Stimulated activated CD8-positive, alpha-beta memory T cell treated with anti-CD3 and anti-CD28 coated beads, Interleukin-2, amount 100 ng/mL, for 1 hour (primary cell): ENCODE measurements at places on chromosomes 5 and 9.

- no peak for DNase-seq
Measured at GRCh38 chr9:101626295-101626694, 31.5 kb upstream of the PPP3R2 start.

DNA sequence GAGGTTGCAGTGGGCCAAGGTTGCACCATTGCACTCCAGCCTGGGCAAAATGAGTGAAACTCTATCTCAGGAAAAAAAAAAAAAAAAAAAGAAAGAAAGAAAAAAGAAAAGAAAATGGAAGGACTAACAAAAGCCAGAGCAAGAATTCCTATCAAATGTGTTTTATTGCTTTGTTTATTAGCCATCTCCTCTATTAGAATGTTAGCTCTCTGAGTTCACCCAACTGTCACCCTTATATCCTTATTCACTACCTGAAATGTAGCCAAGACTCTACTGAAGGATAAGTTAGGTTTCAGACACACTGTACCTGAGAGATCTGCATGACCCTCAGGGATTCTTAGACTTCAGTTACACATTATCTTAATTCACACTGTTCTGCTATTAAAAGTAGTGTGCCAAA lies 177.9 kb downstream of the MAPKAP1 start:
- DNase-seq, result no peak

DNA sequence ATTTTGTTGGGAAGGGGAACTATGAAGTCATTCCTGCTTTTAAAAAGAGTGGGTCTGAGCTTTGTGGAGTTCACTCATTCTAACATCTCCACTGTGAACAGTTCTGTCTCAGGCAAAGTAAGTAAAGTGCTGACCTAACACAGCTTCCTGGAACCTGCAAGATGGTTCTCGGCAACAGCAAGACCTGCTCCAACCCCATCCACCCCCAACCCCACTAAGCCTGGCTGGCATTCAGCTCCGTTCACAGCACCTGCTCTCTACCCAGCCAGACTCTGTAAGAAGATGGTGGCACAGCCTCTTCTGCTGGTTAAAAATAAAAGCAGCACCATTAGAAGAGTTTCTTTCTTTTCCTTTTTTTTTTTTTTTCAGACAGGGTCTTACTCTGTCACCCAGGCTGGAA lies 42.0 kb downstream of the EPB41L4B start:
- no peak for DNase-seq

DNA sequence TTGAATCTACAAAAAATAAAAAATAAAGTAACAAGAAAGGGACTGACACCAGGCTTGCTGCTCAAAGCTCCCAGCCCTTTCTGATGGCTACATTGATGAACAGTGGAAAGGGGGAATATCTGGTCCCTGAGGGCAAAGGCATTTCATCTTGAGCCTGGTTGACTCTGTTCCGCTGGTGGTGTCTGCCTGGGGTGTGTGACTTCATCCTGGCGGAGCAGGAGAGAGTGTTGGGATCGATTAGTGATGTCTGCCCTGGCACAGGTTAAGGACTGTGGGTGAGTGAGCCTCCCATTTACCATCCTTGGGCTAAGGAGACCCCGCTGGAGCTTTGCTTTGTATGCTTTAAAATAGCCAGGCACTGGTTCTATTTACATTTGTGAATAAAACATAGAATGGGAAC lies 56.9 kb upstream of the ASS1 start:
- DNase-seq, result no peak

DNA sequence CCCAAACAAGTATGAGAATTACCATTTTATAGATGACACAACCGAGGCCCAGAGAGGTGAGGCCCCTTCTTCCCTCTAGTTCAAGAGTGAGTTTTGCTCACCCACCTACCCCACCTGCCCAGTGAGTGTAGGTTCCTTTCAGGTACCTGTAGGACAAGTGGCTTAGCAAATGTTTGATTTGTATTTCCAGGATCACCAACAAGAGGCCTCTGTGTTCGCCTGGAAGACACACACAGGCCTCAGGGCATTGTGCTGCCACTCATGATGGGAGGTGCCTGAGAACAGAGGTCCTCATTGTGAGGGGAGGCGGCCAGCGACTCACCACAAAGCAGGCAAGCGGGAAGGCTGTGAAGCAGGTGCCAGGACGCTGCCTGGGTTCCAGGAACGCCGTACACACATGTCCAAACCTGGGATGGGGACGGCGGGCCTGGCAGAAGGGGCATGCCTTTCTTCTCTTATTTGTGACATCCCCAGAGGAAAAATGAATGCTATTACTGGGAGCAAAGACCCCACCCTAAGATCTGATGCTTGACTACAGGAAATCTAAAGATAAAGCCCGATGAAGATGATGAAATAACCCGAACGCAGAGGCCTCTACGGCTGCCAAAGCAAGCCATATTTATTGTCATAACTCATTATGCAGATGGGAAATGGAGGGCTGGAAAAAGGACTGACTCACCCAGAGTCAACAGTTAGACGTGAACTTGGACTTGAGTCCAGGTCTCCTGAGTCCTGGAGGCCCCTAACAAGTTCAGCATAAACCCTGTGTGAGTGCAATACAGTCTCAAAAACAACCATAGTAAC lies 60.2 kb upstream of the SLC25A51 start:
- DNase-seq, result no peak

DNA sequence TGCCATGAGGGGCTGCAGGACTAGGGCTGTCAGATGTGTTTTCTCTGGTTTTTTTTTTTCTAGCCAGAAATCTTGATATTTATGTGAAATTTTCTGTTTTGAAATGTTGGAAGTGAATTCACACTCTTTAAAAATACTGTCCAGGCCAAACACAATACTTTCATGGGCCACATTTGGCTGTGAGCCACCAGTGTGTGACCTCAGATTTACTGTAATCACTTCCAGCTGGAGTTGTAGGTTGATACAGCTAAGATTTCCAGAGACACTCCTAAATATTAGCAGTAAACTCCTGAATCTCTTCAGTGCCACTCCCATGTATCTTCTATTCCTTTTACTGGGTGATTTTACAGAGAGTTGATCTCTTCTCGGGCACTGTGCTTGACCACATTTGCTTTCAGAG lies 92.2 kb upstream of the CKMT2 start:
- DNase-seq, result no peak

DNA sequence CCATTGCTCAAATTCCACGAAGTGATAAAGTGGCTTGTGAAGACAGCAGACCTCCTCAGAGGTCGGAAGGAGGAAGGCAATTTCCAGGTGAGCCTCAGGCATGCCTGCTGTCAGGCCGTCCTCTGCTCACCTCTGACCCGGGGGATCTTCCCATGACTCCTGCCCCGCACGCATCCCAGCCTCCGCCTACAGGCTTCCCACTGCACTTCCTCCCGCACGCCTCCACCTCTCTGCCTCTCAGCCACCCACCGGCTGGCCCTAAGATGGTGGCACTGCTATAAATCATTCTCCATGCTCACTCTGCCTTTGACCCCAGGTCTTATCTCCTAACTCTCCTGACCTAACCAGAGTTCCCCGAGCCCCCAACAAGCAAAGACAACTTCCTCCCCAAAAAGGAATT lies 49.4 kb upstream of the DNAH5 start:
- no peak for DNase-seq

DNA sequence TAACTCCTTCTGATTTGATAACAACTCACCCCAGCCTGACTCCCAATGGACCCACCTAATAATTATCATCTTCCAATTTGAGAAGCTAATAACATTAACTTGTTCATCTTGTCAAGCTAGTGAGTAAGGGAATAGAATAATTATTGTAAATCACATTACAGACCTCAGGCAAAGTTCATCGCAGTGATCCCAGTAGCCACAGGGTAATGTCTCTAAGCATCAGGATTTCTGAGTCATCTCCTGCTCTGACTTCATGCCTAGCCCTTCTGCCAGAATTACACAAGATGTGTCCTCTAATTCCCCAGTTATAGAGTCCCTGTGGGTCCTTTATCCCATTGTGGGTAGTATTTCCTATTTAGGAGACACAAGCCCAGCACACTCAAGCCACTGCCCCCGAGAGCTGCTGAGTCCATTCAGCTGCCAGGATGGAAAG lies 365.7 kb downstream of the DEPDC1B start:
- no peak for DNase-seq

DNA sequence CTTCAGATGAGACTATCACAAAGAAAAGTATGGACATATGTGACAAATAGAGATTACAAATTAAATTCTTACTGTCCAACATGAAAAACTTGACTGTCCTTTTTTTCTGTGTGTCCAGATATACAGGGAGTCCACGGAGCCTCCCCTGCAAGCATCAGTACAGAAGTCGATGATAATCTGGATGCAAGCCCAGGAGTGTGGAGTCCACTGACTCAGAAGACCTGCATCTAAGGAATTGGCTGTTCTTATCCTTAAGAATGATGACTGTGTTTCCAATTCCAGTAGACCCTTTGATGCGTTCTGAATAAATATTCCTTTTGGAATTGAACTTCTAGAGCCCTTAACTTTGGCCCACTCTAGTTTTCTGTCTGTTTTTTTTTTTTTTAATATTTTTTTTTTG lies 56.7 kb upstream of the TAF11L2 start:
- no peak for DNase-seq

DNA sequence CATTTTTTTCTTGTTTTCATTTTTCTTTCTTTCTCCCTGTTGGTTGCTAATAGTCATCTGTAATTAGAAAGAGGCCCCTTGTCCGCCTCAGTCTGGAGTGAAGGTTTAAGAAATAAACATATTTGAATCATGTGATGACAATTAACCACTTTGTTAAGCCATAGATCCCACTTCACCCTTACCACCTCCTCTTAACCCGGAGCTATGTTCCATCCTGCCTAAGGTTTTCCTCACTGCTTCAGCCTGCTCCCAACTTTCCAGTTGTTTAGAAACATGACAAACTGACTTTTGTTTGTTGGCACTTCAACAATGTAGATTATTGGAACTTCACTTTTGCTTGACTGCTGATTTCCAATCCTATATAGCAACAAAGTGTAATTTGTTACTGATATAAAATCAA lies 37.4 kb upstream of the SSBP2 start:
- DNase-seq, result no peak

- no peak for DNase-seq
Measured at GRCh38 chr9:30198463-30199309, 2185.8 kb upstream of the ACO1 start.

DNA sequence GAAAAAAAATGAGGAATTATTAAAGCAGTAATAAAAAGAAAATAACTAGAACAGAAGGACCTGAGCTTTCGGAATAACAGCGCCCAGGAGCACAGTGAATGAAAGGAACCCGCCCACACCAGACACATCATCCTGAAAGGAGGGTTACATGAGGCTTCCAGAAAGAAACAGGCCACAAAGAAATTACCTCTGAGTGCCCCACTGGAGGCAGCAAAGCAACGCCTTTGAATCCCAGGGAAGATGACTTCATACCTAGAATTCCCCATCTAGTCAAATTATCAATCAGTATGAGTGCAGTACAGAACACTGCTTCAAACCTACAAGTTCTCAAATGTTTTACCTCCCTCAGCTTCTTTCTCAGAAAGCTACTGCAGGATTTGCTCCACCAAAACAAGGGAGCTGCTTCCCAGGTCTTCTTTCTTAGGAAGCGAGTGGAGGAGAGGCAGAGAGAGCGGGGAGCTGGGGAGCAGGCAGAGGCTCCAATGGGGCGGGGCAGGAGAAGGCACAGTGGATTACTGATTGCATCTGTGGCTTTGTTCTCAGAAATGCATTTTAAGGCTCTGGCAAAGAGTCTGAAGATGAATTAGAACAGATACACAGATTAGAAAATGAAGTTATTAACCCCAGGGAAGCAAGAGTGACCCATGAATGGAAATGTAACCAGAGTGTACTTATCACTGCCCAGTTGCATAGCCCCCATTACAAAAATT lies 87.1 kb downstream of the SEMA4D start:
- DNase-seq, result no peak

DNA sequence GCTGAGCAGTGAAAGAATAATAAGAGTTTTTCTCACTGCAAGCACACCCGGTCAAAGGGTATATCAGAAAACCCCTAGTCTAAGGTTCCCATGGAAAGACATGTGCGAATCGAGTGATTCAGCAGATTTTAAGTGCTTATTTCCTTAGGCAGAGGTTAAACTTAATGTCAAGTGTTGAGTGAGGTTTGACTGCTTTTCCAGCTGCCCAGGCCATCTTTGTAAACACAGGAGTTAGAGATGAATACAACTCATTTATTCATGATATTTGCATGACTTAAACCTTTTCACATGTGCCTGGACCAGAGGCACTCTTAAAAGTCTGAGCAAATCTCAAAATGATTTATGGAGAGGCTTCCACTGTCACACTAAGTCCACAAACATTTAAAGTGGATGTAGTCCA lies 137.8 kb upstream of the RGMB start:
- no peak for DNase-seq

DNA sequence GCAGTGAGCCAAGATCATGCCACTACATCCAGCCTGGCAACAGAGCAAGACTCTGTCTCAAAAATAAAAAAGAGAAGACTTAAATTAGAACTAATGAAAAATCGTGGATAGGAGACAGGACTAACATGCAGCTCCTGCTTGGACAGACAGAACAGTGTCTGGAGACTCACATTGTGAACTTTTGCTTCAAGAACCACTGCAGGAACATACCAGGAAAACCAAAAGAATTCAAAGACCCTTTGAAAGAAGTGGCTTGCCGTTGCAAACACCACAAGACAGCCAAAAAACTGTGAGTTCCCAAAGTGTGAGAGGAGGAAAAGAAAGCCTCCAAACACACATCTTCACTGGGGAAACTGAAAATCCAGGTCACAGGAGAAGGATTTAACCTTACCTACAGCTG lies 48.8 kb upstream of the SNAPC3 start:
- DNase-seq, result no peak

DNA sequence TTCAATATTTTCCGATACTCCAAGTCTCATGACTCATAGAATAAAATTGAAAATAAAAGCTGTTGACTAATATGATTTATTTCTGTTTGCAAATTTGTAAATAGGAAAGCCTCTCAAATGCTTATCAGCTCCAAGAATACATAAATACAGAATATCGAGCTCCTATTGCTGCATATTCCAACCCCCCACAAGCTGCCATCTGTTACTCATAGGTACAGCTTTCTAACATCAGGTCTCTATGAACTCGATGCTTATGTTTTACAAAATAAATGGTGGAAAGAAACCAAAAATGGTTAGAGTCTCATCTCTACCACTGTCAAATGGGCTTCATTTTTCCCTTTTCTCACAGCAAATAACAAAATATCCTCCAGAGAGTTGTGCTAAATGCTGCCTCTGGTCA lies 631.6 kb upstream of the CDH18 start:
- no peak for DNase-seq

- no peak for DNase-seq
Measured at GRCh38 chr9:115522912-115523311, 405.0 kb upstream of the TNC start.

DNA sequence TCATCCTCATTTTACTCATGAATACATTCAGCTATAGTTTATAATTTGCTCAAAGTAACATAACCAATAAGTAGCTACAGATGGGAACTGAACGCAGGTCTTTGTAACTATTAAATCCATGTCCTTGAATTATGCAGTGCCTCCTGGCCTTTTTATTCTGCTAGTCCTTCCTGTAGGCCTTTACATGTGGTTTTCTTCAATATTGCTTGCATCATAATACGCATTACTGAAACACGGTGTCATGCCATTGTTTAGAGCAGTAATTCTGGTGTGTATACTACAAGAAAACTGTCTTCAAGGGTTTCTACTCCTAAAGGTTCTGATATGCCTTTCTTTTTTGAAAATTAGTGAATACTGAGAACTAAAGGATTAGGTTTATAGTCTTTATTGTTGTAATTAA lies 20.7 kb downstream of the CWC27 start:
- DNase-seq, result no peak
